ENCODE measurements at places on chromosomes 1 and 21.

GRCh38 chr1:107467286-107467685, 326.4 kb downstream of the NTNG1 start:
- no peak for DNase-seq

DNA sequence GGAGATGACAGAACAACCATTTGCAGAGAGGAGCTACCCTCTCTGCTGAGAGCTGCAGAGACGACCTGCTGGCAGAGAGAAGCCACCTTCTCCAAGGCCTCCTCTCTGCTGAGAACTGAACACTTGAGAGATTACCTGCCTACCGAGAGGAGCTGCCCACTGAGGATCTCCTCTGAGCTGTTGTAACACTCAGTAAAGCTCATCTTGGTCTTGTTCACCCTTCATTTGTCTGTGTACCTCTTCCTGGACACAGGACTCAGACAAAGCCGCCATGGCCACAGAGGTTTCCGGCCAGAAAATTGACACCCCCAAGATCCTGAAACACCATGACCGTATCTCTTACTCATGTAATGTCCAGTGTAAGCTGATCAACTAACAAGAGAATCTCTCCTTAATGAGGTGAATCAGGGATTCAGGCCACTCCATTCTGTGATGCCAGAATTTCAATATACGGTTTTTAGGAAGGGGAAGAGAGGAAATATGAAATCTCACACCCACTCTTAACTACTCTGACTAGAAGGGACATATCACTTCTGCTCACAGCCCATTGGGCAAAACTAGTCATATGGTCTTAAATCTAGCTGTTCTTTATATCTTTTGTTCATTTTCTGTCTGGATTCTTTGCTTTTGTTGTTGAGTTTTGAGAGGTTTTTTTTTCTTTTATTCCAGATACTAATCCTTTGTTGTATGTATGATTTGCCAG, 83.8 kb downstream of the RHOU start:
- no peak for DNase-seq

DNA sequence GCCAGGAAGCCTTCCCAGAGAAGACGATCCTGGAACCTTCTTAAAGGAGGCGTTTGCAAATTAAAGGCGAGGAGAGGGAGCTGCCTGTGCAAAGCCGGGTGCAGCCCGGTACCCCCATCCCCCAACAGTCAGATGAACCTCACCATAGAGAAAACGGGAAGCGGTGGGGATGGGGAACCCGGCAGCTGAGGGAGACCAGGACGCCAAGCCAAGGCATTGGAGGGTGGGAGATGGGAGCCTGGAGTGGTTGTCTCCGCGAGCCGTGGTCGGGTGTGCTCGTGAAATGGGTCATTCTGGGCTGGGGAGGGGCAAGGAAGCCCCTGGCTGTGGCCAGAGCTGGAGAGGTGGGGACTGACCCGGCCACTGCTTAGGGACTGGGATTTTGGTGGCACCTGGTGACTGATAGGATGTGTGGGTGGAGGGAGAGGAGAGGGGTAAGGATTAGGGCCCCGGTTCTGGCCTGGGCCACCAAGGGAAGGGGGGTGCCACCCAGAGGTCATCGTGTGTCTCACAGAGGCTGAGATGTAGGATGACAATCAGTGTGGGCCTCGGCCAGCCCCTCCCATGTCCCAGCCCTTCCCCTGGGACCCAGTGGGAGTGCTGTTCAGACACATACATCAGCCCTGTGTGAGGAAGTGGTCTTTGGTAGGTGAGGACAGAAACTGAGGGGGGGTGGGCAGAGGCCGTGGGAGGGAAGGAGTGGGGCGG, 676 bp upstream of the PADI2 start:
- DNase-seq: no peak

- no peak for DNase-seq
Measured at GRCh38 chr1:115409094-115410015, 71.3 kb upstream of the NGF start.

DNA sequence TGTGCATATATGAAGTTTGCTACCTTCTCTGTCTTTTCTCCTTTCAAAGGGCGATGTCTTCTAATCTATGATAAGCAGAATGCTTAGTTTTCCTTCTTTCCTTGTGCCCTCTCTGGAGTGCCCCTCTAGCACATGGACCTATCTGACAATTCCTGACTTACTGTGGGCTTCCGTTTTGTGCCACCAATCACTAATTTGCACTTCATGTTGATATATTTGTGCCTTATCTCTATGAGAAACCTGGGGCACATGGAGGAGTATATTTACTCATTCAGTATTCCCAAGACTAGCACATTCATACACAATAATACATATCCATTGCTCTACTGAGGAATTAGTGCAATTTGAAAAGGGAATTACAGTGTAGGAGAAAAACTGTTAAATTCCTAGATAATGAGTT, 197.7 kb downstream of the CTH start:
- no peak for DNase-seq

DNA sequence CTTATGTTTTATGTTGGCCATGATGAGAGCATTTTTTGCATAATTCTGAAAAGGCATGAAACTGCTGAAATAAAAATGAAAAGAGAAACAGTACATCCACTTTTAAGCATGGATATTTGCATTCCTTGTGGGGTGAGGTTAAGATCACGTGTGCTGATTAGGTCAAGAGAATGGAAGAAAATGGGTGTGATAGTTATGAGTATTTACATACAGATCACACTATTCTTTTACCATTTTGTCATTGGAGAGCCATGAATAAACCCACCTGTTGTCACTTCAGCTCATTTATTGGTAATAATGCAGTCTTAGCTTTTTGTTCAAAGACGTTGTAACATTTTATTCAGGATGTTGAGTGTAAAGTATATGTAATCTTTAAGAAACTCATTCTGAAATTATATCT, 153.2 kb downstream of the NOS1AP start:
- DNase-seq: no peak

- DNase-seq: no peak
Measured at GRCh38 chr1:7481194-7481593, 289.9 kb upstream of the VAMP3 start.

Measured in activated CD8-positive, alpha-beta memory T cell treated with anti-CD3 and anti-CD28 coated beads for 1 hour (primary cell).